ENCODE measurements at places on chromosomes 2 and 18.

- DNase-seq: no peak
Observed at GRCh38 chr18:36031903-36032302, 35.5 kb downstream of the RPRD1A start.

DNA sequence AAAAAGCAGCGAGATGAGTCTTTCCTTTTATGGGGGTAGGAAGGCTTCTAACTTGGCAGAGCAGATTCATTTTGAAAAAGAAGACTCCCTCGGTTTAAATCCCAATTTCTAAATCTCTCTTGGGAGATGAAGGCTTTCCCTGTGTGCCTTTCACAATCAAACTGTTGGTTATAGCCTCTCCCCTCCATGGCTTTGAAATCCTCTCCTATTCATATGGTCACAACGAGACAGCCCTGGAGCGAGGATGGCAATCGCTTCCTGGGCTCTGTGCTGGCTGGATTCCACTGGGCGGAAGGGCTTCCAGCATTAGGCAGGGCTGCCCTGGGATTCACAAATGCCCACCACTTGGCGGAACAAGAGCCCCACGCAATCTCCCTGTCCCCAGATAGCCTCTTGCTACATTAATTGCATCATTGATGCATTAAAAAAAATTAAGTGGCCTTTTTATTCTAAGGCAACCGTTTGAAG, 1.6 kb downstream of the CAVIN2 start:
- DNase-seq: no peak

- DNase-seq: no peak
Observed at GRCh38 chr2:36461039-36461681, 105.6 kb downstream of the CRIM1 start.

GRCh38 chr2:105397025-105397722, 1.7 kb downstream of the FHL2 start:
- DNase-seq: no peak

- no peak for DNase-seq
Observed at GRCh38 chr2:18346344-18346743, 214.1 kb downstream of the RDH14 start.

Data from omental fat pad (tissue), 4 donors.